ENCODE measurements at places on chromosomes 3 and 15.
A peak's percentile ranks its signal among the peaks of the same experiment; 100 is the strongest.

DNA sequence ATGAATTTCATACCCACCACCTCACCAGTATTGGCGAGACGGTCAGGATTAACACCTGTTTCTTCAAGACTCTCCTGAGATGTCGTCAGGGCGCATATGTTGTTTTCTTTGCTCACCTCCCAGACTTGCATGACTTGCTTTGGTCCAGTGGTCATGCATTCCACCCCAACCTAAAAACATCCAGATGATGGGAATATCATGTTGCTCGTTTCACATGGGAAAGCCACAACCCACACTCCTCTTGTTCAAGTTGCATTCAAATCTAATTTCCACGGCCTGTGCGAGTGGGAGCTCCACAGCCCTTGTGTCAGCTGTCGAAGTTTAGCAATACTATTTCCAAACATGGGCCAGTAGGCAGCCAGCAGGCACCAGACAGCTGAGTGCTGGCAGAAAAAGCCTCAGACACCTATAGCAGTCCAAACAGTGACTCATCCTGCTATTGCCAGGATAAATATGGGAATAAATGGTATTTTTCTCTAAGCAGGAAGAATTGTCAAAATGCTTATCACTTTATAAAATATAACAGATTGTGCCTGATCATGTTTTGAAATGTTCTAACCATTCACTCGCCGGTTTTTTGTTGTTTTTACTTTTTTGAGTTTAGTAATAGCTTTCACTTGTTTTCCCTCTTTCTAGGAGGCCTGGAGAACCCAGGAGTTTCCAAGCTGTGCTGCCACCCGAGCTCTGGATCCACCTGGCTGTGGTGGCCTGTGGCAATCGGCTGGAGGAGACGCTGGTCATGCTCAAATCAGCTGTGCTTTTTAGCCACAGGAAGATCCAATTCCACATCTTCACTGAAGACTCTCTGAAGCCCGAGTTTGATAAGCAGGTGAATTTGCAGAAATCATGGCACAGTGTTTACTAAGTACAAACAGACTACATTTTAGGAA is 20.1 kb downstream of the GXYLT2 start:
- DNase-seq: no peak

DNA sequence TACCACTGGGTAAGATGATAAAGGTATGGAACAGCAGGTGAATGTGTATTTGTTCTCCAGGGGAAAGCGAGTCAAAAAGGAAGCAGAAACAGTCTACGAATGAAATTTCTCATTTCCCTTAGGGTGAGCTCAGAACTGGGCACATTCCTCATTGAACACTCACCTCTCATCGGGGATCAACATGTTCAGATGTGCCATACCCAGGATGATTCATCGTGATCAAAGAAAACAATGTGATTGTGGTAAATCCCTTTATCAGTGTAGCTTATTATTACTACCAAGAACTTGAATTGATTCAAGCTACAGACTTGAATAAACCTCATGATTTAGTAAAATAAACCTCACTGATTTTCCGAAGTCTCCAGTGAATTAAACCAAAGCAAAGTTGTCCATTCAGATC is 72.1 kb downstream of the GJD2 start:
- no peak for DNase-seq

DNA sequence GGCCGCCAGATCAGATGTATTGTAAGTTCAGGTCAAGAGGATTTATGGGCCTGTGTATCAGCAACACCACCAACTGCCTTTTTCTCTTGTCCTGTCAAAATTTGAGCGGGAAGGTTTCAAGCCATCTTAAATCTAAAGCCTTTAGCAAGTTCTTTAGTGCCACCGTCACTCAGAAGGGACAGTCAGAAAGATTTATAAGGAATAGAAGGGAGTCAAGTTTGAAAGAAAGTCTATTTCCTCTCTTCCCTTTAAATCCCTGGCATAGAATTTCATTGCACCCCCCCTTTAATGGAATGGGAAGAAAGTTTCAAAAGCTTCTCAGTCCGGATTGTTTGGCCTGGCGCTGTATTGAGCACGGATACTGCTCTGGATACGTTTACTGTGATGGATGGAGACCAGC is 359.4 kb downstream of the FEZF2 start:
- no peak for DNase-seq

GRCh38 chr3:141493184-141493583 is 6.4 kb downstream of the RASA2 start:
- no peak for DNase-seq

DNA sequence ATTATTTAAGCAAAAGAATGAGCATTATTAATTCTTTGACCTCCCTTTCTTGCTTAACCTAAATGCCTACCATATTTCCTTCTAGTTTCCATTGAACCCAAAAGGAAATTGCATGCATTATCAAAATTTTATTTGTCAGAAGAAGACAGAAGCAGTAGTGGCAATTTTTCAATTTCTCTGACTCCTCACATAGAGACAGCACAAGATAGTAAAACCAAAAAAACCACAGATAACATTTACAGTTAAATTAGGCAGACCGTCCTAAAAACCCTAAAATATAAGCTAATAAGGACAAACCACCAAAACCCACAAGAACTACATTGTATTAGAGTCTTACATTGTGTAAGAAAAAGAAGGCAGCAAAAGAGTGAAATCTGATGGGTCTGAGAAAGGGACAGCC is 27.1 kb downstream of the GOLGB1 start:
- no peak for DNase-seq

GRCh38 chr3:37961622-37962431 is 28.8 kb upstream of the VILL start:
- no peak for DNase-seq

GRCh38 chr3:9111866-9112265 is 137.6 kb downstream of the SRGAP3 start:
- no peak for DNase-seq

DNA sequence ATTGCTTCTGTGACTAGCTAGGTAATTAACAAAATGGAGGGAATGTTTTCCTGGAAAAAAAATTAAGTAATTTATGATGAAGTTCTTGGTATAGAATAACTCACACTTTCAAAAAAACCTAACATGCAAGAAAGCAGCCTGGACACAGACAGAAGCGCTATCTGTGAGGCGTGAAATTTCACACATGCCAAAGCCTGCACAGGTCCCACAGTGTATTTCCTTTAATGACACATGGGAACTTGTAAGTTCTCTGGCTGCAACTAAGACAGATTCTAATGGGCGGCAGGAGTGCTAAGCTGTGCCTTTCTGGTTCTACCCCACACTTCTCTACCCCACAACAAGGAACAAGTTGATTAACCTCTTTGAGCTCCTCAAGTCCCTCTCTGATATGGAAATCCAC is 84.9 kb upstream of the NEO1 start:
- DNase-seq: no peak

- DNase-seq: no peak
Measured at GRCh38 chr15:81504170-81504905, 130.3 kb upstream of the TMC3 start.

GRCh38 chr15:74336061-74337005 is 31.1 kb downstream of the CYP11A1 start:
- DNase-seq: no peak

- peak; percentile 40 for DNase-seq
Measured at GRCh38 chr15:77019521-77020331, 24.8 kb downstream of the PSTPIP1 start.

- DNase-seq: no peak
Measured at GRCh38 chr3:49793486-49794085, 6.1 kb downstream of the CDHR4 start.

DNA sequence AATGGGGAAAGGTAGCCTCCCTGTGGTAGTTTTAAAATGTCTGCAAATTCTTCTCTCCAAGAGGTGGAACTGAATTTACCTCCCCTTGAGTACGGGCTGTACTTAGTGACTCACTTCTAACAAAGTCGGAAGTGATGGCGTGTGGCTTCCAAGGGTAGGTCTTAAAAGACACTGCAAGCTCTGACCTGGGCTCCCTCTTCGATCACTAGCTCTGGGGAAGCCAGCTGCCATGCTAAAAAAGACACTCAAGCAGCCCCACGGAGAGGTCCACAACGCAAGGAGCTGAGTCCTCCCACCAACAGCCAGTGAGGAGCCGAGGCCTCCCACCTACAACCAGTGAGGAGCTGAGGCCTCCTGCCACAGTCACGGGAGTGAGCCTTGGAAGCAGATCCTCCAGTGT is 122.0 kb upstream of the HACD2 start:
- DNase-seq: no peak

DNA sequence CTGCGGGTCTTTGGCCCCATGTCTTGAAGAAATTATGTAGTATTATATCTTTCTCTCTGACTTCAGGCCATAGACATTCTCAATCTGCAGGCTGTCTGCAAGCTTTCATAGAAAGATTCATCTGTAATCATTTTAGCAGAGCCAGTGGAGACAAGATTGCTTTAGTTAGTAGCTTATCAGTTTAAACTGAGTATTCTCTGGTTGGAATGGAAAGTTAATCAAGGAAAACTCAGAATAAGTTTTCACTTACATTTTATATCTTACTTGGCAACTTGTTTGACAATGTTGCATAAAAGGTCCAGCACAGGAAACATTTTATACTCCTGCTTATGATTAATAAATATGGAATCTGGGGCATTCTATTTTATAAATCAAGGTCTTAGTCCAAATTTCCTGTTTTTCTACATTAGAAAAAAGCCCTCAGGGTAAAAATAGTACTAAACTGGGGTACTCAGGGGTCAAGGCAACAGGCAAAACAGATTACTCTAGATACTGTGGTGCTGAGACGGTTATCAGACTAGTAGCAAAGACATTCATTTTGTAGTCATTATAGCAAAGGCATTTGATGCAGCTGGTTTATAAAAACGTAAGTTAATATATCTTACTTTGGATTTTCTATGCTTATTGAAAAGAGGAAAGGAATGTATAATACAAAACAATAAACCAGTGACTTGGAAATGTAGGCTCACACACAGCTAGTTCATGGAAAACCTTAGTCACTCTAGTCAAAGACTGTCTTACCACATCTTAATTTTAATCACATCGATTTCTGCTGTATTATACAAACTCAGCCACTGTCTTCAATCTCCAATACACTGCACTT is 45.2 kb upstream of the FILIP1L start:
- no peak for DNase-seq

- DNase-seq: peak; percentile 47
Measured at GRCh38 chr3:125357032-125357658, 18.0 kb downstream of the ZNF148 start.

DNA sequence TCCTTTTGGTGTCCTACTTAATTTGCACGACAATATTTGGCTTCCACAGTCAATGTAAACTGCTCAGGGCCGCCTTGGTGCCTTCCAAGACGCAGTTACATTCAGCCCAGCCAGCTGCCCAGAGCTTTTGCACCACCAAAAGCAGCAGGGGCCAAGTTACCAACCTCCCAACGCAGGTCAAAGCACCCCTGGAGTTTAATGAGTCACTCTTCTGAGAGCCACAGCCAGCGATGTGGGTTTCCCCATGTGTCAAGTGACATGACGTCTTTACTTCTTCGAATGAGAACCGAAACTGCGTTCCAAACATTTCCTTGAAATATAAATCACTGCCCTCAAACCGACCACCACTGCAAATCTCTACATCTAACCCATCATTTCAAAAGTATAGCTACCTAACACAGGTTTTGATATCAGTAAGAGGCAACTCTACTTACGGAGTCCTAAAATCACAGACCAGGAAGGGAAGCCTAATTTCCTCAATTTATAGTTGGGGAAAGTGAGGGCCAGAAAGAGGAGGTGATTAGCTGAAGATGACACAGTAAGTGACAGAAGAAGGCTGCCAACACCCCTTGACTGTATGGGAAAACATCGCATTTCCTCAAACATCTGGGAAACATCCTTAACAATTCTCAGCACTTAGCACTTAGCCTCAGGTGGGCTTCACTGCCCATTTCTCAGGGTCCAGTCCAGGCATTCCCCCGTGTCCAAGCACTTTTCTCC is 24.5 kb downstream of the MB21D2 start:
- peak; percentile 59 for DNase-seq

DNA sequence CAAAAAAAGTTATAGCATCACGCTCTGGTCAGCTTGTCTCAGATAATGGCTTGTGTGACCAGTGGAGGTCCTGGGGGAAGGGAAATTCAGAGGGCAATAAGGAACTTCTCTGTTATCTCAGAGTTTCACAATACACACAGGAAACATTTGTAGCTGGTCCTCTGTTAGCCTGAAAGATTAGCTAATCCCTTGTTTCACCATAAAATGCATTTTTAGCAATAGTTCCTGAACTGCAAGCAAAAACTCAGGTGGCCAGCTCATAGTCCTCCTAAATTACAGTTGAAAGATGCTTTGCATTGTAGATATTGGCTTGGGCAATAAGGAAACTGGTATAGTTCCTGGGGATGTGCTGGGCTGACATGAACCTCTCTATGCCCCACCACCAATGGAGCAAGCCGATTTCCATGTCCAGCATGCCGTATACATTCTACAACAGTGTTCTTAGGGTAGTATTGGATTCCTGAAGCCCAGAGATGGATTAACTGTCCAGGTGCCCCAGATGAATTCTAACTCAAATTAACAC is 141.5 kb upstream of the TBL1XR1 start:
- no peak for DNase-seq

DNA sequence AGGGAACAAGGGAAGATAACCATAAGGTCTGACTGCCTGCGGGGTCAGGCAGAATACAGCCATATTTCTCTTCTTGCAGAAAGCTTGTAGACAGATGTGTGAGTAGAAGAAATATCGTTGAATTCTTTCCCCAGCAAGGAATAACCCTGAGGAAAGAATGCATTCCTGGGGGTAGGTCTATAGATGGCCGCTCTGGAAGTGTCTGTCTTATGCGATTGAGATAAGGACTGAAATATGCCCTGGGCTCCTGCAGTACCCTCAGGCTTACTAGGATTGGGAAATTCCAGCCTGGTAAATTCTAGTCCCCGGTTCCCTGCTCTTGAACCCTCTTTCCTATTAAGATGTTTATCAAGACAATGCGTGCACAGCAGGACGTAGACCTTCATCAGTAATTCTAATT is 15.8 kb upstream of the SST start:
- DNase-seq: no peak

GRCh38 chr3:141895731-141896130 is 19.3 kb downstream of the ATP1B3 start:
- no peak for DNase-seq

- no peak for DNase-seq
Measured at GRCh38 chr3:30657914-30658313, 51.5 kb downstream of the TGFBR2 start.

- DNase-seq: no peak
Measured at GRCh38 chr3:71495708-71496472, 87.6 kb downstream of the FOXP1 start.

DNA sequence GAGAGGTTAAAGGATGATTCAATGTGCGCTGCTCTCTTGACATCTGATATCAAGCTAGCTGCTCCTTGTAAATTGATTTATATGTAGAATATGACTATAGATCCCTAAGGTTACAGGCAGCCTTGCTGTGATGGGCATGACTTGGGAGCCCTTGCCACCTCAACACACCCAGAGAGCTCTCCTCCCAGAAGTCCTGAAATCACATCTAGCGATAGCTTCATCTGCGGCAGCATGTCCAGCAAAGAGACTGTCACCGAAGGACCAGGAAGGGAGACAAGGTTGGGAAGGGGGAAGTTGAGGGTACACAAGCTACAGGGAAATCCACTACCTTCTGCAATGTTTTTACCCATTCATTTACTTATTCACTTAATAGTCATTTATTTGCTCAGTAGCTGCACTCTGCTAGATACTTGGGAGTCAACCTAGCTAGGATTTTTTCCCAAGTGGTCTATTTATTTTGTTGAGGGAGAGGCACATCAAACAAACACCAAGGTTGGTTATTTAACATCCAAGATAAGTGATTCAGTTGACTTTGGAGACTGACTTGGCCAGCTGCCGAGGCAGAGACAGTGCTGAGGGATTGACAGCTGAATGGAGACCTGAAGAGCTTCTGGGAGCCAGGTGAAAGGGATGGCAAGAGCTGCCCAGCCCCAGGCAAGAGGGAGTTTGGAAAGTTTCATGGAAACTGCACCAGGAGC is 205.8 kb upstream of the IL12A start:
- DNase-seq: no peak

GRCh38 chr15:60009124-60009960 is 5.2 kb downstream of the FOXB1 start:
- no peak for DNase-seq

Data from activated CD4-positive, alpha-beta T cell treated with anti-CD3 and anti-CD28 coated beads for 4 hours (primary cell).